ENCODE measurements at places on chromosomes 1 and 21.

- DNase-seq = no peak
Observed at GRCh38 chr1:247906504-247907047, 11.2 kb downstream of the OR2W3 start.

GRCh38 chr1:106447466-106447865, 609.0 kb upstream of the PRMT6 start:
- no peak for DNase-seq

DNA sequence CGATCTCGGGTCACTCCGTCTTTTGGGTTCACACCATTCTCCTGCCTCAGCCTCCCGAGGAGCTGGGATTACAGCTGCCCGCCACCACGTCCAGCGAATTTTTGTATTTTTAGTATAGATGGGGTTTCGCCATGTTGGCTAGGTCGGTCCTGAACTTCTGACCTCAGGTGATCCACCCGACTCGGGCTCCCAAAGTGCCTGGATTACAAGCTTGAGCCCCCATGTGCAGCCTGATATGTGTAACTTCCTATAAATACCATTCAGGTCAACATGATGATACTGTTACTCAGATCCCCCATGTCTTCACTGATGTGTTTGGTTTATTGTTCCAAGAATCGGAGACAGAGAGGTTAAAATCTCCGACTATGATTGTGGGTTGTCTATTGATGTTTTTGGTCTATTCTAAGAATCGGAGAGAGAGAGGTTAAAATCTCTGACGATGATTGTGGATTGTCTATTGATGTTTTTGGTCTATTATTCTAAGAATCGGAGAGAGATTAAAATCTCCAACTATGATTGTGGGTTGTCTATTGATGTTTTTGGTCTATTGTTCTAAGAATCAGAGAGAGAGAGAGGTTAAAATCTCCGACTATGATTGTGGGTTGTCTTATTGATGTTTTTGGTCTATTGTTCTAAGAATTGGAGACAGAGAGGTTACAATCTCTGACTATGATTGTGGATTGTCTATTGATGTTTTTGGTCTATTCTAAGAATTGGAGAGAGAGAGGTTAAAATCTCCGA, 17.0 kb downstream of the C1orf159 start:
- DNase-seq = no peak

GRCh38 chr1:39412892-39413291, 78.5 kb upstream of the BMP8A start:
- no peak for DNase-seq

- no peak for DNase-seq
Observed at GRCh38 chr1:199135901-199136300, 497.1 kb downstream of the PTPRC start.

DNA sequence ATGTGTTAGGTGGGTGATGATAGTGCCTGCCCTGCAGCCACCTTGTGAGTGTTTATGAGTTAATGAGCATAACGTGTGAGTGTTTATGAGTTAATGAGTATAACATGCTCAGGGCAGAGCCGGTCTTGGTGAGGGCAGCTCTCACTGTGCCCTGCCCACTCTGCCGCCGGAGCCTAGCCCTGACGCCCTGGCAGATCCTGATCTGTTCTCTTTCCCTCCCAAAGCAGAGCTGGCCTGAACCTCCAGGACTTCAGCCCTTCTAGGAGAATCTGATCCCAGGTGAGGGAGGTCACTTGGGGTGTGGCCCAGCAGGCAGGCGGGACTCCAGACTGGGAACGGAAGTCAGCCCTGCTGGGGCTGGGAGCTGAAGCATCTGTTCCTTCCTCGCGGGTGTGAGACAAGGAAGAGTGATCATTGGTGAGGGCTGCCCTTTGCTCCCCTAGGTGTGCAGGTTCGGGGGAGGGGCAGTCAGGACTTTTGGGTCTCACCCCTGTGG, 5.7 kb downstream of the FBLIM1 start:
- no peak for DNase-seq

DNA sequence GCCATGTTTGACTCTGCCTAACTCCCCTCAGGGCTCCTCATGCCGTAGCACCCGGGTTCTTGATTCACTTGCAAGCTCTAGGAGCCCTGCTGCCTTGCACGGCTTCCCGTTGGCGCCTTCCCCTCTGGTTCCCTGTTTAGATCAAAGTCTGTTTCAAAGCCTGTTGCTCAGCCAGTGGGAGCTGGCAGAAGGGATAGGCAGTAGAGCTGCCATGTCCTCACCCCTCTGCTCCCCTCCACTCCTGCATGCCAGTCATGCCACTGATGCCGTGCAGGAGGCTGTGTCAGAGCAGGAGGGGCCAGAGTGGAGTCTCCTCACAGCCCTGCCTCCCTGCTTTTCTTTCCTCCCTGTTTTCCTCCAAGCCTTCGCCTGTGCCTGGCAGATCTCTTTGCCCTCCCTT, 26.5 kb downstream of the HMGCS2 start:
- DNase-seq = no peak

- DNase-seq = no peak
Observed at GRCh38 chr1:7648761-7649384, 122.2 kb upstream of the VAMP3 start.

GRCh38 chr1:14994841-14995437, 158.6 kb upstream of the TMEM51 start:
- DNase-seq = no peak

DNA sequence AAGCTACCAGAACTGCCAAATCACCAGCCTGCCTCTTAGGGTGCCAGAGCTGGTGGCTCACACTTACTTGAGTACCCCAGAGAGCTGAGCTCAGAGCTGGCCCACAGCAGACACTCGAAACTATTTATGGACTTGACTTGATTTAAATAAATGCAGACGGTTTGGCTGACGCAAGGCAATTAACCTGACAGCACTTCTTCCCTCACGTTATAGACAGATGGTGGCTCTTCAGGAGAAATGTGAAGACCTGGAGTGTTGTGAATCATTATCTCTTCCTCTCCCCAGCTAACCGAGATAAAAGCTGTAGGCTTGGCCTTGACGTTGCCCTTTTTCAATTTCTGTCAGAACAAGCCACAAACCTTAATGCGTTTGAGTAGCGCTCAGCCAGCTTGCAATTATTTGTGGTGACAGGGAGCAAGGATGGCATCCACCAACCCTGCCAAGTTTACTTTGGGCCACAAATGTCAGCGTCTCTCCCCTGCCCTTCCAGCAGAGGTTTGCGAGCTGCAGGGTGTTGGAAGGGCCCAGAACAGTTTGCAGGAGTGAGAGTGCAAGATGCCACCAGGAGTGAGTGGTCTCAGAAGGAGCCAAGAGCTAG, 34.0 kb upstream of the BCAR3 start:
- no peak for DNase-seq

GRCh38 chr1:2526824-2527555, 594 bp upstream of the PANK4 start:
- no peak for DNase-seq

GRCh38 chr1:214002472-214002871, 14.7 kb downstream of the PROX1 start:
- no peak for DNase-seq

- DNase-seq = no peak
Observed at GRCh38 chr1:170853302-170853701, 82.0 kb upstream of the MROH9 start.

DNA sequence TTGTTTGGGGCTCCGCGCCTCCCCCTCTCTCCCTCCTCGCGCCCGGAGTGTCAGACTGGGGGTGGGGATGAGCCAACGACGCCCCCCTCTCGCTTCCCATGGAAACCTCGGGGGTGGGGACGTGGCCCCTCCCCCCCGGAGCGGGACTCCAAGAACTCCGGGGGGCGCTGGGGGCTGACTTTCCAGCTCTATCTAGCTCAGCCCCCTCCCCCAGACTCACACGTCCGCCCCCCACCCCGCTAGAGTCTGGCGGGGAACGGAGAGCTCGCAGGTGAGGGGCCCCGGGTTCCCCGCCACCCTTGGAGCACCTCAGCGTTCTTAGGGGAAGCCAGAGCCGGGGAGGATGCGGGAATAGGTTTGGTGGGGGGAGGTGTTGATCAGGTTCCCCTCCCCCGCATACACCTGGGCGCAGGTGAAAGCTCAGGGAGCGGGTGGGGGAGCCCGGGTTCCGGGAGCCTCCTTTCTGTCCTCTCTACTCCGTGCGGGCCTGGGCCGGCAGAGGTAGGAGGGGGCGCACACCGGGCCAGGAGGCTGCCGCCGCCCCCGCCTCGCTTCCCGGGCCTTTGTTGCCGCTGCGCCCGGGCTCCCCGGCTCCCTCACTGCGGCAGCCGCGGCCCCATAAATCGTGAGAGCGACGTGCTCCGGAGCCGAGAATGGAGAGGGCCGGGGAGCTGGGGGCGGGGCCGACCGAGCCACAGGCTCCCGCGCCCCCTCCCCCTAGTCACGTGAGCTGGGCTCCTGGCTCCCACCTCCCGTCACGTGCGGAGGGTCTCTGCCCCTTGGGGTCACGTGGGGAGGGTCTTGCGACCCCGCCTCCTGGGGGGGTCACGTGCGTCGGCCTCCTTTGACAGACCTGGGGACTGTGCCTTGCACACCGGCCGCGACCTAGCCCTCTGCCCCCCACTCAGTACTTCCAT, 1.9 kb downstream of the EFNA3 start:
- DNase-seq = peak; percentile 57

DNA sequence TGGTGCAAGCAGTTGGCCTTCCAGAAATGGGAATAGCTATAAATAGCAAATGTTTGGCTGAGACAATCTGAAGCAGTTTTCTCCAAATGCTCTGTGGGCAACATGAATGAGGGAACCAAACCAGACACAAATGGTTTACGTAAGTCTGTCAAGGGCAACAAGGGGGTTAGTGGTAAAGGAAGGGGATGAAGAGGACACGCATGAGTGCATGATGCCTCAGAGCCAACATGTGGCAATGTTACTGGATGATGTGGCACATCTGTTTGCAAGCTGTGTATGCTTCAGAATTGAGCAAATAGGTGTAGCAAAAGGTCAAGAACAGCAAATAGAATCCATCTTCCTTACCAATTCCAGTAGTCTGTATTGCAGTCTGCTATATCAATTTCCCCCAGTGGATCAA, 76.3 kb upstream of the LMO4 start:
- no peak for DNase-seq

GRCh38 chr1:40273547-40274166, 15.6 kb downstream of the ZMPSTE24 start:
- no peak for DNase-seq

GRCh38 chr1:197024460-197024859, 42.6 kb downstream of the F13B start:
- no peak for DNase-seq

DNA sequence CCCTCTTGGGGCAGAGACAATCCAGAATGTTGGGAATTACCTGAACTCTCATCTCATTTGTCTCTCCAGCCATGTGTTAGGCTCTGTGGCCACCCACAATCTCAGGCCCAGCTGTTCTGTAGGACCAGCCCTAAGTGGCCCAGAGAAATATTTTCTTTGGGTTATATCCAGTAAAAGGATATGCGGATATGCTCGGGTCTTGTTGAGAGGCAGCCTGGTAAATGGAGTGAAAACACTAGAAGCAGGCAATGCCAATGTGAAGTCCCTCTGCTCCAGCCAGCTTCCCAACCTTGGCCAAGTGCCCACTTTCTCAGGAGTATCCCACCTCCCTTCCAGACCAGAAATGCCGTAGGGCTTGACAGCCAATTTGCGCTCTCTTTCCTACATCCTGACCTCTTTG, 192.2 kb downstream of the ST6GALNAC3 start:
- DNase-seq = no peak

- DNase-seq = no peak
Observed at GRCh38 chr1:92538413-92539061, 51.8 kb upstream of the GFI1 start.

DNA sequence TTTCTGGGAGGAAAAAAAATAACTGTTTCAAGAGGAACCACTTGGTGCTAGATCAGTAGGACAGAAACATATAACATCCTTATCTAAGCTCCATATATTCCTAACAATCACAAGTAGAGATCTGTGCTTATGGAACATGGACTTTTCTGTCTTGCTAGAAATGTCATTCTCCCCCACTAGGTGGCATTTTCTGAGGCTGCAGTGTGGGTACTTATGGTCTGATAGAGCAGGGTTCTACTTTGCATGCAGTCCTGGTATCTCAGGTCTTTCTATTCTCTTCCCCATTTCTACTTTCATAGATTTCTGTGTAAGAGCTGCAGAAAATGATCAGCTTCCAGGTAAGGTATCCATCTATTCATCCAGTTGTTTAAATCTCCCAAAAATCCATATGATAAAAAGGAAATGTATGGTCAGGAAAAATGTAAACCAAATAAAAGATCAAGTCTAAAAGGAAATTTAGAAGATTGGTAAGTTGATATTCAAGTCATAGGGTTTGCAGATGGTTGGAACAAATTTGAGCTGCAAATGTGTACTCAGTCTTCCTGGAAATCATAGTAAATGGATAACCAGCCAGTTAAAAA, 1.5 kb downstream of the ZNF684 start:
- DNase-seq = peak; percentile 26

DNA sequence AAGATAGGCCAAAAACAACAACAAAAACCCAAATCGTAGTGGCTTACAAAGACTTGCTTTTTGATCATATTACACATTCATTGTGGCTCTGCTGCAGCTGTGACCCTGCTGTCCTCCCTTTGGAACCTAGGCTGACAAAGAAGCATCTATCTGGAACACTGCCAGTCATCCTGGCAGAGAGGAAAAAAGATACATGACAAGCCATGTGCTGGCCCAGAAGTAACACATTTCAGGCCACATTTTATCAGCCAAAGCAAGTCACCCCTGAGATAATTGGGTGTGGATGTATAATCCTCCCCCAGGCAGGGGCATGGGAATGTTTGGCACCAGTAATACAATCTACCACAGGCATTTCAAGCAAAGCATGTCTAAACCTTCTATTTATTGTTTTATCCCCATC, 37.2 kb upstream of the AGO1 start:
- DNase-seq = no peak

- DNase-seq = no peak
Observed at GRCh38 chr1:61181067-61182038, 99.0 kb downstream of the NFIA start.

GRCh38 chr1:158716335-158716734, 4.2 kb downstream of the OR6K3 start:
- DNase-seq = no peak

GRCh38 chr1:215779729-215780128, 212.6 kb downstream of the KCTD3 start:
- DNase-seq = no peak

DNA sequence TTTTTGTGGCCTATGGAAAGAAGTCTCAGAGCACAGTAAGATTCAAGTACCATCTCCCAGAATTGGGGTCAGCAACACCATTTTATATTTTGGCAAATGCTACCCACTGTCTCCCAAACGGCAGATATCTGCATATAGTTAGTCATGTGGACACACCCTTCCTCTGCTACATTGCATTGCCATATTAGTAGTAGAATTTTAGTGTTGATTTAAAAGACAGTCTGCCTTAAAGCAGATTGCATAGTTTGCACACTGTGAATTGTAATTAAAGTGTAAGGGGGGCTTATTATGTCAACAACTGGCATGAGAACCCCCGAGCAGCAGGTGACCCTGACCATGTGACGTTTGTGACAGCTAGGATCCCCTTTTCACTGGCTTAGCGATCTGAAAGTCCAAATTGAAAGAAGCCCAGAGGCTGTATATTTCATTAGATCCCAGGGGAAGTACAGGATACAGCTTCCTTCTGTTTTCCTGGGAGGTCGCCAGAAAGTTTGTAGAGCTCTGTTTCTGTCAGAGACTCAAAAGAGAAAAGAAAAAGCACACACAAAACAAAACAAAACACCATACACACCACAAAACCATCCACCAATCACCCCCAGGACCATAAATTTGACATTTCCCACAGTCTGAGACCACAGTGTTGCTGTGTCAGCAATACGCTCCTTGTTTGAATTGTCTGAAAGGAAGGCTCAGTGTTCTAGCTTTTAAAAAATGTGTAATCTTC, 172.4 kb downstream of the NFIA start:
- no peak for DNase-seq

GRCh38 chr1:28190337-28190979, 14.0 kb upstream of the PTAFR start:
- DNase-seq = no peak

Measured in neural crest cell (in vitro differentiated cells).